A549 treated with dexamethasone at 1 μM for 4 hours (cell line): ENCODE measurements at places on chromosomes 5 and 9. TPM values are rescaled to one million over a fixed set of nuclear protein-coding genes. Genes with fewer than 3 reads are reported as not detected.

CCDC183 gene
- total RNA-seq, result 0.11 to 0.43 TPM (median 0.27 TPM) in 5 replicates

ODF2 gene
- total RNA-seq, result 19.8 to 28.8 TPM (median 27.4 TPM) in 5 replicates

GABRP gene
- not detected in 5 replicates for total RNA-seq

TAS2R1 gene
- not detected in 5 replicates for total RNA-seq

DBH gene
- not detected in 5 replicates for total RNA-seq

GTF3C5 gene
- total RNA-seq, result 56.0 to 67.2 TPM (median 64.5 TPM) in 5 replicates

RACK1 gene
- 3,273 to 3,793 TPM (median 3,359 TPM) in 5 replicates for total RNA-seq

PLAC8L1 gene
- 0.21 to 0.38 TPM (median 0.27 TPM) in 3 of 5 replicates, not detected in the others for total RNA-seq

GHR gene
- 0.04 to 0.07 TPM (median 0.06 TPM) in 5 replicates for total RNA-seq

TESK1 gene
- 19.4 to 32.8 TPM (median 30.3 TPM) in 5 replicates for total RNA-seq

ADAMTS2 gene
- total RNA-seq, result 0.08 to 0.28 TPM (median 0.09 TPM) in 5 replicates

NUP188 gene
- 31.2 to 48.0 TPM (median 46.4 TPM) in 5 replicates for total RNA-seq

ACTBL2 gene
- 0.05 to 0.07 TPM (median 0.06 TPM) in 3 of 5 replicates, not detected in the others for total RNA-seq

CXCL14 gene
- total RNA-seq, result 0.18 to 0.37 TPM (median 0.33 TPM) in 5 replicates

CETN3 gene
- total RNA-seq, result 22.5 to 35.8 TPM (median 24.9 TPM) in 5 replicates

ADRB2 gene
- total RNA-seq, result 1.1 to 1.4 TPM (median 1.1 TPM) in 5 replicates

MSX2 gene
- 3.2 to 3.6 TPM (median 3.6 TPM) in 5 replicates for total RNA-seq

CDH12 gene
- total RNA-seq, result 0.03 TPM in 2 of 5 replicates, not detected in the others

ANKRD31 gene
- 0.03 to 0.06 TPM (median 0.05 TPM) in 4 of 5 replicates, not detected in the other for total RNA-seq

SLC6A19 gene
- 0.32 to 0.66 TPM (median 0.64 TPM) in 5 replicates for total RNA-seq

SH3RF2 gene
- 1.9 to 3.1 TPM (median 2.2 TPM) in 5 replicates for total RNA-seq

CD14 gene
- total RNA-seq, result 2.6 to 3.4 TPM (median 3.0 TPM) in 5 replicates

LRRC70 gene
- 0.06 to 0.40 TPM (median 0.30 TPM) in 5 replicates for total RNA-seq

GABRA1 gene
- total RNA-seq, result not detected in 5 replicates

KIF4B gene
- 0.01 to 0.02 TPM in 2 of 5 replicates, not detected in the others for total RNA-seq

NKD2 gene
- 17.1 to 25.9 TPM (median 23.5 TPM) in 5 replicates for total RNA-seq

GABRG2 gene
- total RNA-seq, result not detected in 5 replicates

HSPB3 gene
- 0.14 to 0.42 TPM (median 0.24 TPM) in 4 of 5 replicates, not detected in the other for total RNA-seq

COL27A1 gene
- total RNA-seq, result 5.2 to 9.9 TPM (median 8.7 TPM) in 5 replicates

ZNF484 gene
- total RNA-seq, result 2.1 to 2.9 TPM (median 2.5 TPM) in 5 replicates

BAG1 gene
- 109 to 119 TPM (median 114 TPM) in 5 replicates for total RNA-seq

SLCO4C1 gene
- total RNA-seq, result 0.02 TPM in 1 of 5 replicates, not detected in the others
